ENCODE measurements at places on chromosomes 16 and 17. TPM values are rescaled to one million over a fixed set of nuclear protein-coding genes. Genes with fewer than 3 reads are reported as not detected.

The CCDC200 gene
- polyA plus RNA-seq: not detected

The KCNJ2 gene
- polyA plus RNA-seq: 1.7 TPM

The ROGDI gene
- 9.2 TPM for polyA plus RNA-seq

The PKMYT1 gene
- 1.2 TPM for polyA plus RNA-seq

The GRAPL gene
- polyA plus RNA-seq: not detected

The IL21R gene
- 0.52 TPM for polyA plus RNA-seq

DNA sequence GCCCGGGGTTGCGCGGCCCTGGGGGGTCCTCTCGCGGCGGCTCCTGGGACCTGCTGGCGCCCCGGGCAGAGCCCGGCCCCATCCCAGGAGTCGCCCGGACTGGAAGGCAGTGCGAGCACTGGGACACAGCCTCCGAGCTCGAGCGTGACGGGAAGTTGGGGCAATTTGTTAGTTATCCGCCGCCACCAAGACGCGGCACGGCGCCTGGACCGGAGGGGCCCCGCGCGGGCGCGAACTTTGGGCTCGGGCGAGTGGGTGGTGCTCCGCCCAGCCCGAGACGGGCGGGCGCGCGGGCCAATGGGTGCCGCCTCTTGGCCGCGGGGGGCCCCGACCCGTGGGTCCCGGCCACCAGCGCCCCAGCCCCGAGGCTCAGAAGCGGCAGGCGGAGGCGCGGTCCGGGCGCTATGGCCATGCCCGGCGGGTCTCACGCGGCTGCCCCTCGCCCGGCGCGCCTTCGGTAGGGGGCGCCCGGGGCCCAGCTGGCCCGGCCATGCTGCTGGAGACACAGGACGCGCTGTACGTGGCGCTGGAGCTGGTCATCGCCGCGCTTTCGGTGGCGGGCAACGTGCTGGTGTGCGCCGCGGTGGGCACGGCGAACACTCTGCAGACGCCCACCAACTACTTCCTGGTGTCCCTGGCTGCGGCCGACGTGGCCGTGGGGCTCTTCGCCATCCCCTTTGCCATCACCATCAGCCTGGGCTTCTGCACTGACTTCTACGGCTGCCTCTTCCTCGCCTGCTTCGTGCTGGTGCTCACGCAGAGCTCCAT is at the start of gene ADORA2B:
Gene ADORA2B, plus strand, starts transcription at position 372 of the 768 bp plus-strand sequence. Its CDS starts 119 bp downstream, at position 491.
- no peak for DNase-seq

GRCh38 chr16:79213214-79213613 is 387.3 kb downstream of the MAF start:
- no peak for DNase-seq

DNA sequence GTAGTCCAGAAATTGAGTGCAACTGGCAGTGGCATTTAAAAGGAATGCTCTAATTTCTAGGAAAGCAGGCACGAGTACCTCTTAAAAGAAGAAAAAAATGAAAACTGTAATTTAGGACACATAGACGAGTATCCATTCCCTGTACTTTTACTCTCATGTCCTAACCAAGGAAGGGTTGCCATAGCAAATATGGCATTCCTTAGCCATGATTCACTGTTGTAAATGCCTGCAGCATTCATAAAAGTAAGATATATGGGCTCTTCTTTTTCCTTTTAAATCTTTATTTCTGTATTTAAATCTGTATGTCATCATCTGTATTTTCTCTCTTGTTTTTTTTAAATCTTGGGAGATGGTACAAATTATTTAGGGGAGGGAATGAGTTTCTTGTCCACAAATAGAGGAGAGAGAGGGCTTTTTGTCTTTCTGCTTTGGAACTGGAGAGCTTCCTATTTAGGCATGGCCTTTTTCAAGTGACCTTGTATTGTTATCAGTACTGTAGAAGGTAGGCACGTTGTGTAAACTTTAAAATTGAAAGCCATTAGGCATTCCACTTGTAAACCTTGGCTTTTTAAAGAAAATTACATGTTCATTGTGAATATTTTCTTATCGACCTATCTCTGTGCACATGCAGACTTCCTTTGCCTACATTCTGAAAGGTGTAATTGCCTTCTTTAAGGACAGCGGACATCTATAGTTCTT is 50.0 kb downstream of the TENT4B start:
- DNase-seq: no peak

- DNase-seq: no peak
Observed at GRCh38 chr17:47013341-47013740, 34.3 kb upstream of the RPRML start.

DNA sequence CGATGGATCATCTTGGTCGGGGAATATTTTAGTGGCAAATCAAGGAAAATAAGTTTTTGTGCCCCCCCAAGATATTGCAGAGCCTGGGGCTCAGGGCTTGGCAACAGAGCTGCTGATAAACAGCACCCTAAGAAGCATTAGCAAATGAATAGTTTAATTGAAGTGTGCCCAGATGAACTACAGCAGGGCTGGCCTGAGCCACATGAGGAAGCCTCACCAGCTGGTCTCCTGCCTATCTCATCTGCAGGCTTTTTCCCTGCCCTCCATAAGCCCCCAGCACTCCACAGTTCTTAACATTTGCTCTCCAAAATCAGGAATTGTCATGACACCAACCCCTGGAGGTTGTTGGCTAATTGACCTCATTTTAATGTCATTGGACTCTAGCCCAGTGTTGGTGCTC is 480.2 kb downstream of the HS3ST3B1 start:
- DNase-seq: no peak

- no peak for DNase-seq
Observed at GRCh38 chr17:31339906-31340661, 18.7 kb upstream of the EVI2A start.

DNA sequence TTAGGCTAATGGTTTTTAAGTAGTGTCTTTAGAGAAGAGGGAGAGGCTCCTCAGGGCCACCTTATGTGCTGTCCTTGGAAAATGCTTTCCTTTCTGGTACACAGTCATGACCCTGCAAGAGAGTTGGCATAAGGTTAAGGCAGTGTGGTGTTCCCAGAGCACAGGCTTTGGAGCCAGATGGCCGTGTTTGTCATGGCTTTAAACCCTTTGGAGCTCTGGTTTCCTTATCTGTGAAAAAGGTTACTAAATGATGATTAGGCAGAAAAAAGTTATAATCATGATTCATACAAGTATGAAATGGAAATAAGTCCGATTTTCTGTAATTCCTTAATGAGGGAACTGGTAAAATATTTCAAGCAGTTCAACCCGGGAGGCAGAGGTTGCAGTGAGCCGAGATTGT is 13.2 kb downstream of the UTP4 start:
- no peak for DNase-seq

DNA sequence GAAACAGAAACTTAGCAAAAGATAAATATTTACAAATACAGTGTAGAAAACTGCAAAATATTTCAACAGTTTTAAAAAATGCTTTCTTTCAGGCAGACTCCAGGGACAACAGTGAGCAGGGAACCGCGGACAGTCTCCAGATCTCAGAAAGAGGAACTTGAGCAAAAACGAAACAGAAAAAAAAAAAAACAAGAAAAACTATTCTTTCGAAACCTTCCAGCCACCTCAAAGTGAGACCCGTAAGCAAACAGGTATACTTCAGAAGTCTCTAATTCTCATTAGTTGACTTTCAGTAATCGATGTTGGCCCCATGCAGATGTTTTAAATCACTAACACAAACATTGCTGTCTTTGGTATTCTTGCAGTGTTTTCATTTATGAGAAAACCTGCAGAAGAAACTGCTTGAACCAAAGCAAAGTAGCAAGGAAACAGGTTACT is 15.7 kb upstream of the CCL1 start:
- no peak for DNase-seq

- no peak for DNase-seq
Observed at GRCh38 chr16:26983426-26983825, 83.3 kb upstream of the C16orf82 start.

All from AG04450 (cell line).